ENCODE measurements at places on chromosomes 7 and 10.

DNA sequence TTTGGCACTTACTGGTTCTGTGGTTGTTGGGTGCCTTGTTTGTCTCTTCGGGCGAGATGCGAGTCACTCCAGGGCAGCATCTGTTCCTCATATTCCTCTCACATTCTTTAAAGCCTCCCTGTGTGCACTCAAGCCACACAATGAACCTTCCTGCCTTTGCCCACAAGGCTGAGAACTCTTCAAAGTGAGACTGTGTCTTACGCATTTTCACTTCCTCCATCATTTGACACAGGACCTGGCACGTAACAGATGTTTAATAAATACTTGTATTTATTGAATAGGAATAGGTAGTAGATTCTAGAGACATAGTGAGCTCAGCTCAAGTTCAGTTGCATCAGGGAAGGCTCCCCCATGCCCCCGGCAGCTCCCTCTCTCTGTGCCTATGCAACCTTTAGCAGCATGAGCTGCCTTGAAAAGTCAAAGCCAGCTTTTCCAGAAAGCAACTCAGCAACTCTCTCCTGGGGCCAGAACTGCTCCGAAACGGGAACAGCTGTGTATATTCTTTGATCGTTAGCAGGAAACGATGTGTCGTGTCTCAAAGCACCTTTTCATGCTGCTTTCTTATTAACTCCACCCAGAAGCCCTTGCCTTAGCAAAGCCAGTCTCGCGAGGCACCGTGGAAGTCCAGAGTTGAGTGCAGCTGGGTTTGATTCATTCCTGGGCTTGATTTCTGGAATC, 97.5 kb downstream of the PFKFB3 start:
- no peak for DNase-seq

- no peak for DNase-seq
These were observed 274.7 kb downstream of the USP6NL start for GRCh38 chr10:11336722-11337162.

GRCh38 chr10:48497780-48498770, 106.8 kb downstream of the ARHGAP22 start:
- no peak for DNase-seq

GRCh38 chr7:116501425-116502167, 2.1 kb downstream of the CAV2 start:
- no peak for DNase-seq

GRCh38 chr7:43372676-43373355, 210.1 kb upstream of the STK17A start:
- no peak for DNase-seq

GRCh38 chr7:67777119-67777518, 780.5 kb downstream of the TYW1 start:
- DNase-seq: no peak

- DNase-seq: no peak
These were observed 359.5 kb downstream of the PTEN start for GRCh38 chr10:88222881-88223280.
